ENCODE measurements at places on chromosomes 1 and 21.

DNA sequence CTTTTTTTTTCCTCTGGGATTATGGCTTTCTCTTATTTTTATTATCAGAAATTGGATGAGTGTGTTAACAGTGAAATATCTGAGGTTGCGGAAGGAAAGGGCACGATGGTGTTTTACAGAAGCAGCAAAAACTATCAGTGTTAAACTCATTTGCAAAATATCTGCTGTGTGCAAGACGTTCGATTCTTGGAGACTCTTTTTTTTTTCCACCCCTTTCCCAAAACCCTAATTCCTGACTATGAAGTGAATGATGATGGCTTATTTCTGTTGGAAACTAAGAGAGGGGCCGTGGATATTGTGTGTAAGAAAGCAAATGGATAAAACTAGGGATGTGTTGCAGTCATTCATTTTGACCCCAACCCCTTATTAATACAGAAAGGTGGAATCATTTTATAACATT lies 677 bp downstream of the NCAM2 start:
- no peak for DNase-seq

- no peak for DNase-seq
Observed at GRCh38 chr1:117201808-117202207, 8.9 kb downstream of the VTCN1 start.

DNA sequence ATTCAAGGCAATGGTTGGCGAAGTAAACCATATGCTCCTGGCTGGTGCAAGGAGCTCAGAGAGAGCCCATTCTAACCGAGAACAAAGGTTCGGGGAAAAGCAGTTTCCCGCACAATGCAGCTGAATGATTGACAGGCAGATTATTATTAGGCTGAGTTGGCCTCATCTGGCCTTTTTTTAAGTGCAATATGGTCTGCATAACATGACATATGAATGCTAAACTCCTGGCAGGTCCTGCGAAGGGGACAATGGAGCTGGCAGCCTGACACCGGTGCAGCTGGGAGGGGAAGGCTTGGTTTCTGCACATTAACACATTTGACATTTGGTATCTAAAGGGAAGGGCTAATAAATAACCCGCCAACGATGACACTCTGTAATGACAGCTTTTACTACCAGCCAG lies 92.0 kb downstream of the MIS18A start:
- DNase-seq, result no peak

DNA sequence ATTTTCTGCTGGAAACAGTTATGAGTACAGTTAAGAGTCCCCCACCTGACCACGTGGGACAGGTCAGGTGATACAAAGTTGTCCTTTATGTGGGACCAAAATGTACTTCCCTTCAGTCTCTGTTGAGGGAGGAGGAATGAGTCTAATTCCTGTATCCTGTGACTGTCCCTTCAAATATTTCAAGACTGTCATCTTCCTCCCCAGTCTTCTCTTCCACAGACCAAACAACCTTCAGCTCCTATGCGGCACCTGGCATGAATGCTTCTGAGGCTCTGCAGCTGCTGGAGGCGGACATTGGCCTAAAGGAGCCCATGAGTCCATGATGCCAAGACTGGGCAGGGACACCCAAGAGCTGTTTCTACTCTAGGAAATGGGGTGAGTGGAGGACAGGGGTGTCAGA lies 72.1 kb upstream of the SIM2 start:
- DNase-seq, result no peak

DNA sequence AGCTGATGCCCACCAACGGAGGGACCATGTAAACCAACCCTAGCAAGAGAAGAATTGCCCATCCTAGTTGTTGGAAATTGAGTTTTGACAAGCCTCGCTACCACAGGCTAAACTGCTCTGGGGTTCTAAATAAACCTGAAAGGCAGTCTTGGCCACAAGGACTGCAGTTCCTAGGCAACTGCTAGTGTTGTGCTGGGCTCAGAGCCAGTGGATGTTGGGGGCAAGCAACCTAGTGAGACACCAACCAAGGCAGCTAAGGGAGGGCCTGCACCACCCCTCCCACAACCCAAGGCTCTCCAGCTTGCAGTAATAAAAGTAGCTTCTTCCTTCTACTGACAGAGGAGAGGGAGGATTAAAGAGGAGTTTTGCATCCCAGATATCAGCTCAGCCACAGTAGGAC lies 102.4 kb upstream of the PKN2 start:
- DNase-seq, result no peak

- no peak for DNase-seq
Observed at GRCh38 chr1:194355488-194356106, 1169.2 kb upstream of the B3GALT2 start.

DNA sequence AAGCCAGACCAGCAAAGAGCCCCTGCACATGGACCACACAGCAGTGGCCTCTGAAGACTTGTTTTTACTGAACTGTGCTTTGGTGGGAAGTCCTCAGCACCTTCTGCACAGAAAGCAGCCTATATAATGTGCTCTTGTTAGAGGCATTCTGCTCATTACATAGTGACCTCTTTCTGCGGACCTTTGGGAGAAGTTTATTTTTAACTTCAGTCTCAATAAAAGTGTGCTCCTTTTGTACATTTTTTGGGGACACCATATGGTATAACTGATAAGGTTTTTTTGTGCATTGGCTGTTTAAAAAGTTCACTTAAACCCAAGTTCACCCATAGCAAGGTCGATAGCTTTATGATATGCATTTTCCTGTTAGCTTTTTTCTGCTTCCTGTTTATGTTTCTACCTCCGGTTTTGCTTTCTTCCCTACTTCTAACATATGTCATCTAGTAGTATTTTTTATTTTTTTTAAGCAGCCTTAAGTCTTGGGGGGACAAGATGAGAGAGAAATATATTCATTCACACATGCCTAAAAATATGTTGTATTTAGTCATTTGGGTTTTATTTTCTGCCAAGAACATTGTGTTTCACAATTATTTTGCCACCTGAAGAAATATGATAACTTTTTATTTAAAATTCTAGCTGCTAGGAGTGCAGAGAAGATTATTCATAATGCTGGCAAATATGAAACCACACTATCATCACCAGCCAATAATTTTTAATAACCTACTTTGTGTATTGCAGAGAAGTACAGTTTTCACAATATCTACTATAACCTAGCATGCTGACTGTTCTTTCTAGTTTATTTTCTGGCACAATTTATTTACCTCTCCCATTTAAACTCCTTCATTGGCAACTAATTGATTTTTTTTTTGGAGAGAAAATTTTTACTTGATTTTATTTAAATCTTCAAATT lies 22.9 kb upstream of the SLC19A2 start:
- DNase-seq, result no peak

DNA sequence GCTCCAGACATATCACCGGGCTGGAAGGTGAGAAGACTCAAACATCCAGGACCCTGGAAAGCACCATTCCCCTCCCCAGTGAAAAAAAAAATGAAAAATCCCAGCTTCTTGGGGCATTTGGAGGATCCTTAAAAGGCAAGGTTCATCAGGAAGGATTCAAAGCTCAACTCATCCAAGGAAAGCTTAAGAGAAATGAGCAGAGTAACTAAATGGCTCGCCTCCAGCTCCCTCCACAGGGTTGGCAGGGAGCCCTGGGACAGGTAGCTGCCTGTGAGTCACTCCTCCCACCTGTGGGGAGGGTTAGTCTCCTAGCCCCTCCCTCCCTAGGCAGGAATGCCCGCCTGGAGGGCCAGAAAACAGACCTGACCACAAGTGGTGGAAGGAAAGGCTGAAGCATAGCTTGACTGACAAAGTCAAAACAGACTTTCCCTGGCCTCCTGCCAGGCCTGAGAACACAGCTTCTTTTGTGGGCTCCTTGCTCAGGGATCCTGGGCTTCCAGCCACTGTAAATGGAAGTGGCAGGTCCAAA lies 712 bp upstream of the LAMB3 start:
- DNase-seq, result no peak

- DNase-seq, result no peak
Observed at GRCh38 chr1:17091252-17091651, 28.0 kb downstream of the PADI2 start.

- no peak for DNase-seq
Observed at GRCh38 chr1:233477359-233477758, 136.5 kb upstream of the KCNK1 start.

- DNase-seq, result no peak
Observed at GRCh38 chr1:197989058-197989457, 71.9 kb downstream of the LHX9 start.

- no peak for DNase-seq
Observed at GRCh38 chr1:89257041-89257440, 15.6 kb downstream of the GBP5 start.

DNA sequence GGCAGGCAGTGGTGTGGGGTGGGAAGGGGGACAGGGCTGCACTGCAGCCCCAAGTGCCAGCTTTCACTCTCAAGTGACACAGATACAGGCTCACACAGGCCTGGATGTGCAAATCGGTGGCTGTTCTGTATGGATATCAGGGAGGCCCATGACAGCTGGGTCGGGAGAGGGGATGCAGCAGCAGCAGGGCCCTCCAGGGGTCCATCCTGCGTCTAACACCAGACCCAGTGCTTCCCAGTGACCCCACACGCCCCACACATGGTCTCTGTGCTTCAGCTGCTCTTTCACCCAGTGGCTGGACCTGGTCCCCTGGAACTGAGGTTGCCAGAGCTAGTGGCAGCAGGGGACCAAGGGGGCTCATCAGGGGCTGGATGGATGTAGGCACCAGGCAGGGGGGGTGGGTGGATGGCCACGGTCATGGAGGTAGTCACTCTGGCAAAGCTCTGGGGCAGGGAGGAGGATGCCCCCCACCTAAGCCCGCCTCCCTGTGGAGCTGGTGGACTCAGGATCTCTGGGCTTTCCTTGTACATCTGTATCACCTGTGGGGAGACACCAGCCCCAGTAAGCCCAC lies 13.9 kb downstream of the BTBD19 start:
- no peak for DNase-seq

GRCh38 chr1:16980473-16981268 lies at the start of gene MFAP2:
MFAP2 (minus strand) TSS chr1:16980620; CDS start chr1:16978273, 2,347 bp downstream.
- no peak for DNase-seq

DNA sequence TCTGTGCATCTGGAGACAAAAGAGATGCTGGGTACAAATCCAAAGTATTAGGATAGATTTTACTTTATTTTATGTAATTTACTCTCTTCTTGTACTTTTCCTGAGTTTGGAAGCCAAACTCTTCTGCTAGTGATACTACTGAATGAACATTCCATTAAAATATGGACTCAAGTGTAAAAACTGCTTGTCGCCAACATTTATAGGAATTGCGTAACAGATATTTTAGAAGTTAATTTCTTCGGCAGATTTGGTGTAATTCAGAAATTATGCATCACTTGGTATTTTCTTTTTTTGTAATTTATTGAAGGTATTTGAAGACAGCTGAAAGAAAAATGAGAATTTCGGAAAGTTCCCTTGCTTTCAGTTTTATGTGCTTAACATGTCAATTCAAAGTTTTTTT lies 137.0 kb downstream of the RABGAP1L start:
- no peak for DNase-seq

GRCh38 chr21:38439957-38440356 lies 58.3 kb downstream of the ERG start:
- no peak for DNase-seq

DNA sequence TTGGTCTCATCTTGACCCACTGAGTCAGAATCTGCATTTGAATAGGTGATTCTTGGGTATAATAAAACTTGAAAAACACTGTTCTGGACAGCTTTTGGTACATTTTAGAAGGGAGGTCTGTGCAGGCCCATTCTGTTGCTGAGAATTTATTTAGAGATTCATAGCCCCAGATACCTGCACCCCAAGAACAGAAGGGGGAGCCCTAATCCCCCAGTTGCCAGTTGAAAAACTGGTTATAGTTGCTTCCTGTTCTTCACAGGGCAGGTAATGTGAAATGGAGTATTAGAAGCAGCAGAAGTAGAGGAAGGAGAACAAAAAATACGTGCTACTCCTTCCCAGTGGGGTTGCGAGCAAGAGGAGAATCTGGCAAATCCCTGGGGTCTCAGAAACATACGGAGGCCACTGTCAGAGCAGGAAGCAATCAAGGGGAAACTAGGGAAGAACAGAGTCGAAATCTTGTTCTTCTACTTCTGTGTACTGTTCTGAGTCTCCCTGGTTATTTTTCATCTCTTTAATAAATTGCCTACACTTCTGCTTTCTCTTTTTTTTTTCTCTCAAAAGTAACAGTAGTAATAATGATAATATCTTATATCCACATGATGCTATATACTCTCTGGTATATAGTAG lies 4.6 kb upstream of the CLCA2 start:
- DNase-seq, result no peak

- no peak for DNase-seq
Observed at GRCh38 chr1:198333744-198334143, 176.9 kb downstream of the NEK7 start.

DNA sequence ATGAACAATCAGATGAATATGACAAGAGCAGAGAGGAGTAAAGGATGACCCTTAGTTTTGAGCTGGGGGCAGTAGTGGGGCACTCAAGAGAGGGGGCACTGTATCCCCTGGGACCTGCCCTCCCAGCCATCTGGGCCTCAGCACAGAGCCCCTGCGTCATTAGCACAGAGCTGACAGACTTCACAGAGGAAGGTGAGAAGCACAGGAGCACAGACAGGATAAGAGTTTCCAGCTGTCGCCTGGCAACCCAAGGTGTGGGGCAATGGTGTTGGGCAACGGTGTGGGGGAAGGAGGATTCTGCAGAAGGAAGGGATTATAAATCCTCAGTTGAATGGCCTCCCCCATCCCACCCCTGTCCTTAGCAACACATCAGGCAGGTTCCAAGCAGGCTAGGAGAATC lies 30.2 kb downstream of the RAB3B start:
- no peak for DNase-seq

DNA sequence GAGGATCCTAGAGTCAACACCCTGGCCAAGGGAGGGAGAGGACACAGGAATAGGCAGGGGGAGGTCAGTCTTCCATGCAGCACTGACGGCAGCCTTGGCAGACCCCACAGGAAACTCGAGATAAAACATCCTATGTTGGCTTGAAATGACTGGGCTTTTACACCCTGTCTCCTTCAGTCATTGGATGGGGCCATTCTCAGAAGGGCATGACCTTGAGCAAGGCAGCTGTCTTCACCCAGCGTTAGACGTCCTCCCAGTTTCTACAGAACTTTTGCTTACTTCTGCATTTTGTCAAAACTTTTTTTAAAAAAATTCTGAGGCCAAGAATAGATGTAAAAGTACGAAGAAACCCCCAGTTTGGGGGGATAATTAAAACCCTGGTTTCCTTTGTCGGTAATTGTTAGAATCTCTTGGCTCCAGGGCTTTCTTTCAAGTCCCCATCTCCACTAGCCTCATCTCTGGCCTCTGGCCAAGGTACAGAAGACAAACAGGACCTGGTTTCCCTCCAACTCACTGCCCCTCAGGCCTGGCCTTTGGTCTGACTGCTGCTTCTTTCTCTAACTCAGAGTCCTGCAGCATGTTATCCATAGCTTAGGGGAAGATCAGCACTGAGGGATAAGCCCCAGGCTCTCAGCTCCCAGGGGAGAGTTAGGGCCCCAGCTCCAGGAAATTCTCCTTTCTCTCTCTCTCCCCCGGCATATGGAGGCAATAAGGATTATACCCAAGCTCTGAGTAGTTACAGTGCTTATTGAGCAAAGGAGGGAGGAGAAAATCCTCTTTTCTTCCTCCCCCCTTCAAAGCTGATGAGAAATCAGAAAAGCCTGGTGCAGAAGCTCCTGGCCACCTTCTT lies 51.6 kb upstream of the KCND3 start:
- no peak for DNase-seq

Data from stimulated activated CD8-positive, alpha-beta memory T cell treated with anti-CD3 and anti-CD28 coated beads, Interleukin-4, amount 100 ng/mL, for 1 hour (primary cell).